Vagina (tissue), 2 donors: ENCODE measurements at places on chromosomes 3 and 15.

DNA sequence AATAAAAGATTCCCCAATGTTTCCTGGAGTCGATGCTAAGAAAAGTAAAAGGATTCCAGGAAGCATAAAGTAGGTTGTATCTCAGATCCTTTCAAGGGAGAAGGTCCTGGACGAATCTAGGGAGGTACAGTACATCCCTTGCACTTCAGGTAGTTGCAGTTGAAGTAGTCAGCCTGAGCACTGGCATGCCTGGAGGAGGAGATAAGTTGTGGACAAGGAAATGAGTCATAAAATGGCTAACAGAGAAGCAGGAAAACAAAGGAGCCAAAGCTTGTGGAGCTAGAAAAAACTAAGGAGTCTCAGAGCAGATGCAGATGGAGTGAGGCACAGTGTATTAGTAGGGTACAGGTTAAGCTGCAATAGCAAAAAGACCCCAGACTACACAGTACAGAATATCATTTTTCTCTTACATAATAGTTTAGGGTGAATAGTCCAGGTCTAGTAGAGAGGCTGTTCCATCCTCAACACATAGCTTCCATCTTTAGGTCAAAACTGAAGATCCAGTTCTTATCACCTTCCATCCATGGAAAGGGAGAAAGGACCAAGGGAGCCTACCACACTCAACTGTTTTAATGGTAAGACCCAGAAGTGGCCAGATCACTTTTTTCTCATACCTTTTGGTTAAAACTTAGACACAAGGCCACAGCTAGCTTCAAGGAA, 41.3 kb downstream of the COL6A5 start:
- no peak for DNase-seq

- DNase-seq, result no peak
Observed at GRCh38 chr3:156029208-156029607, 91.2 kb upstream of the KCNAB1 start.

- DNase-seq, result no peak
Observed at GRCh38 chr3:46903341-46904302, 26.1 kb downstream of the PTH1R start.

DNA sequence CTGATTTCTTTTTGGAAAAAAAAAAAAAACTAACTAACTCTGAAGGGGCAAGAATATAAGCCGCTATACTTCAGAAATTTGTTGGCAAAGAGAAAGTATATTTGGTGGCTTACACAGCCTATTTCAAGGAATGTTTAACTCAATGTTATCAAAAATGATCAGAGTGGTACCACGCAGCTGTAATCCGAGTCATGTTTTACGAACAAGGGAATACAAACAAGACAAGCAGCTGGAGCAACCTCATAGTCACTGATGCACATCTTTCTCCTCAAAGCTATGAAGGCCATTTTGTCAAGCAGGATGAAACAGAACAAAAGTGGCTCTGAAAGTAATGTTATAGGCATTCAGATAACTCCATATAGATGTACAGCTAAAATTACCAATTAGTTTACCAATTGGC, 81.2 kb downstream of the SCAPER start:
- DNase-seq, result no peak

DNA sequence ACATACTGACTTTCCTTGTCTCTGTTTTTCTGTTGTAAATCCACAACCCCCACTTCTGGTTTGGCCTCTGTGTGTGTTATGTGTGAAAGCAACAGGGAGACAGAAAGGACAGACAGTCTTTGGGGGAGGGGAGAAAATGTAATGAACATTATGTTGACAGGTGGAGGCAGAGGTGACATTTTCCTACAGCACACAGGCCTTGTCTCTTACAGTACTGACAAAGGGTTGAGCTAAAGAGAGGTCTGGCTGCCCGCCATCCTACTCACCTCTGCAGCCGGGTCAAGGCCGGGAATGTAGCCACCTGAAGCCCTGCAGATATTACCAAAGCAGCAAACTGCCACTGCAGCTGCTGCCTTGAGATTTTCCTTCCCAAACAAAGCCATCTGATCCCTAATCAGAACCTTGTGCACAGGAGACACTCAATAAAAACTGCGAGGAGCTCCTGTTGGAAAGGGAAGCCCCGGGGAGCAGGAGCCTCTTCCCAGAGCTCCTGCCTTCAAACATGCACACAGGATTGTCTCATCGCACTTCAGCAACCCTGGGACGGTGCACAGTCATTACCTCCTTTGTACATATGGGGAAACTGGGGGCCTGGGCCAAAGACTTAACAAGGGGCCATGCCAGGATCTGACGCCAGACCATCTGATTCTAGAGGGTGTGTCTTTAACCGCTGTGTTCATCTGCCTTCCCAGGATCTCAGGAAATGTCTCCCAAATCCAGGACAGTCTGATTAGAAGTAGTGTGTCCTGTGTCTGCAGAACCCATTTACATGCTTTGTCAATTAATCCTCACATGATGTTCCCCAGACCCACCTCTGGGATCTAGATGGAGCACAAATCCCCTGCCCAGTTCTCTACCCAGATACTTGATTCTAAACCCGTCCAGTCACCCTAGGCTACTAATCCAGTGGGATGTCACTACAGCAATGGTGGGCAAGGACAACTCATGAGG, 14.2 kb downstream of the MYO5C start:
- peak; percentile 64 for DNase-seq

GRCh38 chr3:14433106-14433505, 30.7 kb downstream of the SLC6A6 start:
- no peak for DNase-seq

DNA sequence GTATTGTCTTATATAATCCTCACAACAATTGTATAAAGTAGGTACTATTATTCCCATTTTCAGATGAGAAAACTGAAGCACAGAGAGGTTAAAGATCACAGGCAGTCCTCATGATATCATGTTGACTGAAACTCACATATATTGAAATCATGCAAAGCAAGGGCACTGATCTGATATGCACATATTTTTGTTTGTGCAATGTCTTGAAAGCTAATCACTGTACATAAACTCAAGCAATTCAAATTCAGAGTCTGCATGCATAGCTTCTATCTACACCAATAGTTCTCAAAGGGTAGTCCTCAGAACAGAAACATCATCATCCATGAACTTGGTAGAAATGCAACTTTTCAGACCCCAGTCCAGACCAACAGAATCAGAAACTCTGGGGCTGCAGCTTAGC, 119.2 kb upstream of the STT3B start:
- DNase-seq, result no peak

DNA sequence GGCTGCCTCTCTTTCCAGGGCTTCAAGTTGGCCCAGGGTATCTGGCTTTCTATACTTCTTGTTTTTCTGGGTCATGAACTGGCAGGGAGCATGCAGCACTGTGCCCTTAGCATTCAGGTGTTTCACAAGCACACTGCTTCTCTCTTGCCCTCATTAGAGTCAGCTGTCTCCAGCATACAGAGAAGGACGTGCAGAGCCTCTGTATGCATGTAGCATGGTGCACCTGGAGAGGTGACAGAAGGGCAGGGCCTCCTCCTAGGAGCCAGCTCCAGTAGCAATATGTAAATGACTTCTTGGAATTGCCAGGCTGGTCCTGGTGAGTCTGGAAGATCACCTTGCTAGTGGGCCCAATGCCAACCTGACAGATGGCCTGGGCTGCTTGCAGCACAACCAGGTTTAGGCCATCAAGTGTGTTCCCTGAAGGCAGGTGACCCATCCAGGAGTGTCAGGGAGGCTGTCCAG, 44.8 kb upstream of the ATP2C1 start:
- no peak for DNase-seq

- DNase-seq, result no peak
Observed at GRCh38 chr3:45152307-45152706, 6.1 kb upstream of the CDCP1 start.

GRCh38 chr15:43100971-43101370, 4.9 kb downstream of the UBR1 start:
- no peak for DNase-seq

- no peak for DNase-seq
Observed at GRCh38 chr3:100086401-100086800, 27.9 kb downstream of the FILIP1L start.

DNA sequence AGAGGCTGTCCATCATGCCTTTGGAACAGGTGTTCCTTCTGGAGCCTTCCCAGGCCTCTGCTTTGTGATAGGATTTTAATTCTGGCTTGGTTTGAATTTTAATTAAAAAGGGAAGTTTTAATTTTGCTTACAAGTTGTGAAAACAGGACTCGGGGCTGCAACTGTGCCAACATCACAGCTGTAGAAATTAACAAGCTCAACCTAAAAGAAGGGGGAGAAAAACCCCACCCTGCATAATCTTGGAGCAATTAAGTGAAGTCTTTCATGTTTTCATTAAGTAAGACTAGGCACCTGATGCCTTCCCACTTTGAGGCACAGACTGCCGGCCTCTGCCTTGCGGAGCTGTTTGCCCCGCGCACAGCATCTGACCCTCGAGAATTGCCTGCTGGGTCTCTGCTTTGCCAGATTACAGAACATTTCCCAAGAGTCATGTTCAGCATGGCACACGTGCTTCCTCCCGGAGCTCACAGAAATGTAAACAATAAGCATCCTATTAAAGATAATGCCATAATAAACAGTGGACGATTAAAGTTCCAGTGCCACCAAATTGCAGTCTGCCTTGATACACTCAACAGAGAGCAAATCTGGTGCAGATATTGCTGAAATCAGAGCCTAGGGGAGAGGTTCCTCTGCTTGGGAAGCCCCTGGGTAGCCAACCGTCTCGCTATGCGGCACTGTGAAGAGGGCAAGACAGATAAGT, 364.2 kb downstream of the LRTM1 start:
- peak; percentile 69 for DNase-seq

DNA sequence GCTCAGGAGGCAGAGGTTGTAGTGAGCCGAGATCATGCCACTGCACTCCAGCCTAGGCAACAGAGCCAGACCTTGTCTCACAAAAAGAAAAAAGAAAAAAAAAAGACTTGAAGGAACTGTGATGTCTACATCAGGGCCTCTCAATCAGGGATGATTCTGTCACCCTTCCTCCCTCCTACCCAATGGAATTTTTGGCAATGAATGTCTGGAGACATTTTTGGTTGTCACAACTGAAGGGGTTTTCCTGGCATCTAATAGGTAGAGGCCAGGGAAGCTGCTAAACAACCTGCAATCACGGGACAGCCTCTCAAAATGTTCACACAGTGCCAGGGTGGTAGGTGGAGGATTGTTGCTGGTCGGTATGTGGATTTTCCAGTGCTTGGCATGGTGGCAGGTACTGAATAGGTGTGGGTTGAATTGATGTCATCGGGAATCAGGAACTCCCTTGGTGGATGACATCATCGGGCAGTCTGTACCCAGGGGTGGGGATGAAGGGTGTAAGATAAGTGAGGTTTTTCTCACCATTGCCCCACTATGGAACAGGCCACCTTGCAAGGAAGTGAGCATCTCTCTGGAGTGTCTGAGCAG, 71.3 kb downstream of the MESD start:
- no peak for DNase-seq

- DNase-seq, result no peak
Observed at GRCh38 chr15:87871258-87871681, 385.3 kb downstream of the NTRK3 start.

GRCh38 chr3:6861625-6862000, 698 bp downstream of the GRM7 start:
- DNase-seq, result no peak

DNA sequence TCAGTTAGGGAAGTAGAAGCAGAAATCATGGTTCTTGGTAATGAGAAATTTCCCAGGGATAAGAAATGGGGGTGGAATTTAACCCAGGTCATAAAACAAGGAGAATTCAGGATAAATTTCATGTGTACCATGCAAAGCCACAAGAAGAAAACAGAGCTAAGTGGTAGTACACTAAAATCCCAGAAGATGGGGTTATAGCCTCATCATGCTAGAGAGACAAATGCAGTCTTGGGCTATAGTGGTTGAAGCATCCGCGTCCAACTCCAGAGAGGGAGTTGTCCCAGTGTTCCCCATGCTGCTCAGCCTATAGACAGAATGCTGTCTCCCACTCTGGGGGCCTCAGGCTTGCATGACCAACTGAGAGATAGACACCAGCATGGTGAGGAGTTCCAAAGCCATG, 36.2 kb upstream of the CLRN1 start:
- DNase-seq, result no peak

- DNase-seq, result no peak
Observed at GRCh38 chr3:172355836-172356235, 92.4 kb downstream of the GHSR start.

DNA sequence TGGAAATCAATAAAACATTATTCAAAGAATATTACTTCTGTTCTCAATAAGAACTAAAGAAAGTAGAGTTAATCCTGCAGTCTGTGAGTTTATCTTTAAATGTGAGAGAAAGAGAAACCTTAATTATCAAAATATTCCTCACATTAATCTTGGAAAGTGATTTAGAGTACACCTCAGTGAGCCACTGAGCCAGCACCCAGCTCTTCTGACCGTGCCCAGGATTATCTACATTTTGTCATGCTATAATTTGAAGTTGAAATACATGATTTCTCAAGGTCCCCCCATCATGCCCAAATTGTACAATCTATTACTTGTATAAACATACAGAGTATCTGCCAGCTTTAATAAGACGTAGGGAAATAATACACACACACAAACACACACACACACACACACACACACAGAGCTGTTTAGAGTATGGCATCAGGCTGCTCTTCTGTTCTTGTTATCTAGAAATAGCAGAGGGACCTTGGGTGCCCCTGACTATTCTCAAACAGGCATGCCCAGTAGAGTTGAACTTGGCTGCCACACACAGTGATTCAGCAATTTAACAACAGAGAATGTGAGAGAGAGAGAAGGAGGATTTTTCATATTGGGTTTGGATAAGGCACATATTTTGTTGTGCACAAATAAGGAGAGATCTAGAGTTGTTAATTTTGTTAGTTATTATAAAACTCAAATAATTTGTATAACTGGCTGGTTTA, 74.4 kb downstream of the P2RY1 start:
- DNase-seq, result no peak

DNA sequence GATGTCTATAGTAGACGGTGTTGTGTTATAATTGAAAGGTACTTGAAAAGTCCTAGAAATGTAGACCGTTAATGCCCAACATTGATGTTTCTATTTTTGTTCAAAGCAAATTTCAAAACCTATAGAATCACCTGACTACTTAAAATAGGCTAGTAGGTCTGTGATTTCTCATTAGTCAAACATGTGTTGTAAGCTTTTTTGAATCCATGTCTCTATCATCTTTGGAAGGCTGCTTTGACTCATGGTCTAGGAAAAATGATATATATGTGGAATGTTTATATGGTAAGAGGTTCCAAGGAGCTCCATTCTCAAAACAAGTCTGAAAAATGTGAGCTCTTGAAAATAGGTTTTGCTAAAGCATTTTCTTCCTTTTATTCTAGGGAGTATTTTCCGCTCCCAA, 375.3 kb downstream of the LPP start:
- DNase-seq, result no peak

GRCh38 chr15:71052356-71052755, 62.9 kb upstream of the THSD4 start:
- no peak for DNase-seq

DNA sequence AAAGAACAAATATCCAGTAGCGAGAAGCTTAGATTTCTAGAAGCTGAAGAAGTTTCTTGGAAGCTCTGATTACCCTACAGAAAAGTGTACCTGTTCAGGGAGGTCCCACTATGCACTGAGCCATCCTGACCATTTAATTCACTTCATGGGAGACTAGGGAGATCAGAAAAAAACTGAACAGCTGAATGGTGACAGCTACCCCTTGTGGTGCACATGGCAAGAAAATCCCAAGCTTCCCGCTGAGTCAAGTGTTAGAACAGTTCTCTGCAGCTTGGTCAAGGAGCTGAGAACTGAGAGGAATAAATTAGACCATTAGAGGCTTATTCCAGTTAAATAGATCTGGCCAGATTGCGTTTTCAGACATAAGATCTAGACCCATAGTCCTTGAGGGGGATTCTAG, 197.2 kb upstream of the VEPH1 start:
- DNase-seq, result no peak
